ENCODE measurements at places on chromosomes 4 and X. TPM values are rescaled to one million over a fixed set of nuclear protein-coding genes. Genes with fewer than 3 reads are reported as not detected.

GRIA2 gene
- not detected for total RNA-seq

WDFY3 gene
- 0.39 TPM for total RNA-seq

DSPP gene
- not detected for total RNA-seq

MAGEB2 gene
- not detected for total RNA-seq

CXorf65 gene
- total RNA-seq: 21.1 TPM

PAGE5 gene
- not detected for total RNA-seq

ENPP6 gene
- 1.6 TPM for total RNA-seq

SRPX2 gene
- not detected for total RNA-seq

HTN3 gene
- not detected for total RNA-seq

RAB9B gene
- total RNA-seq: 0.98 TPM

NAA11 gene
- total RNA-seq: not detected

TRIM60 gene
- total RNA-seq: not detected

CXCL3 gene
- total RNA-seq: not detected

TRIM61 gene
- total RNA-seq: 3.6 TPM

HSFX4 gene
- 0.20 TPM for total RNA-seq

SSX2 gene
- total RNA-seq: not detected

KIF4A gene
- total RNA-seq: 32.2 TPM

SLC49A3 gene
- 0.16 TPM for total RNA-seq

EGF gene
- total RNA-seq: not detected

CT45A5 gene
- total RNA-seq: 0.23 TPM

CLCN4 gene
- total RNA-seq: 0.05 TPM

STS gene
- total RNA-seq: 1.7 TPM

GAB1 gene
- 0.30 TPM for total RNA-seq

TFE3 gene
- 29.3 TPM for total RNA-seq

ADGRG4 gene
- total RNA-seq: not detected
